ENCODE measurements at places on chromosomes 5 and 9. TPM values are rescaled to one million over a fixed set of nuclear protein-coding genes. Genes with fewer than 3 reads are reported as not detected.

GRCh38 chr5:114255260-114255659, 106.6 kb upstream of the KCNN2 start:
- no peak for DNase-seq

GRCh38 chr5:175609526-175609925, 48.3 kb upstream of the HRH2 start:
- no peak for DNase-seq

- DNase-seq: peak; percentile 61
Measured at GRCh38 chr5:35198075-35198474, 32.2 kb downstream of the PRLR start.

ZNF879 gene
- total RNA-seq: 0.53 TPM

ASTN2 gene
- 11.4 TPM for total RNA-seq

CDHR2 gene
- not detected for total RNA-seq
